ENCODE measurements at places on chromosomes 5 and 9. TPM values are rescaled to one million over a fixed set of nuclear protein-coding genes. Genes with fewer than 3 reads are reported as not detected.

Gene SLC38A9
- total RNA-seq, result 26.2 TPM

Gene OTP
- total RNA-seq, result not detected

Gene RBM22
- total RNA-seq, result 38.3 TPM

Gene F2RL2
- total RNA-seq, result 0.28 TPM

Gene SPZ1
- not detected for total RNA-seq

Gene COL15A1
- 20.7 TPM for total RNA-seq

Gene FOXD4L4
- total RNA-seq, result not detected

Gene ADAMTSL2
- 4.7 TPM for total RNA-seq

Gene PDE6A
- total RNA-seq, result not detected

Gene COL27A1
- total RNA-seq, result 10.0 TPM

Gene IFNB1
- not detected for total RNA-seq

Gene LURAP1L
- total RNA-seq, result 15.3 TPM

Gene PAEP
- total RNA-seq, result not detected

Gene IRGM
- 1.1 TPM for total RNA-seq

Gene SLC4A9
- total RNA-seq, result 0.74 TPM

Gene FBP1
- total RNA-seq, result 9.8 TPM

GRCh38 chr5:158461240-158461854 lies 602.4 kb upstream of the CLINT1 start:
- DNase-seq, result no peak

DNA sequence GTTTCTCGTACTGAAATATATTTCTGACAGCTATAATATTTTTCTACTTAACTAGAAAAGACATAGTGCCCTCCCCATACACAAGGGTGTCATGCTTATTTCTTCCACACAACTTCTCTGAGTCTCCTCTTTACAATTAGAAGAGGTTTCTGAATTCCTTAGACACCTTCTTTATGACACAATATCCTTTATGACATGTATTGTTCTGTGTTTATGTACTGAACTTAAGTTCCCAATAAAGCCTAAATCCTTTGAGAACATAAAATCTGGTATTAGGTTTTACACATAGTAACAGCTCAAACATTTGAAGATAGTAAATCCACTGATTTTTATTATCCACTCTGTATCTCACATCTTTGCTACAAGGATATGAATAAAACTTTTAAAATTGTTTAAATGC lies 32.5 kb downstream of the GRAMD2B start:
- DNase-seq, result no peak

- DNase-seq, result peak; percentile 42
Observed at GRCh38 chr9:96686638-96687335, 31.7 kb upstream of the PRXL2C start.

DNA sequence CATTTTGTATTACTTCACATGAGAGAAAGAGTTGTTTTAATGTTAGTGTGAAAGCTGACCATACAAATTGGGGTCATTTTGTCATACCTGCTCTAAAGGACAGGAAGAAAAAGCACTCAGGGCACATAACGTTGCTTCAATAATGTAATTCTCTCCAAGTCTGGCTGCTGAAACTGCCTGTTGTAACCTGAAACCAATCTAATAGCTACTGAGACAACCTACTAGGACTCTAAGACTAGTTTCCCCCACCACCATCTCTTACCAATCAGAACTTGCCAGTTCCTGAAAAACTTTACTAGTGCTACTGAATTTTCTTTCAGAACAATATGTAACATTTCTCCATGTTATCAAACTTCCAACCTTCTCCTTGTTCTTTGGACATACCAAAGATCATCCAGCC lies 374.7 kb downstream of the PTPRD start:
- DNase-seq, result no peak

DNA sequence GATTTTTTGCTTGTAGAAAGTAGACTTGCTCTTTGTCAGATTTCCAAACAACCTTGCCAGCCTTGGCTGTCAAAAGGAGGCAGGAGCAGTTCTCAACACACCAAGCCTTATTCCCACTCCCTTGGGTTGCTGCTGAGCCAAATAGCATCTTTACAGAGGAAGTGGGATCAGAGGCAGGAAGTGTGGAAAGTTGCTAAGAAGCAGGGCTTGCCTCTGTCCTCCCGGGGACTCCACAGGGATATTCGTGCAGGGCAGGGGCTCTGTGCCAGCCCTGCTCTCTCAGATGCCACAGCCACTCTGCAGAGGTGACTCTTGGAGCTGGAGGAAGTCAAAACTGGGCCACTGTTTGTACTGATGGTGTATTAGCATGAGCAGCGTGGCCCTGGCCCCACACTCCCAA lies 24.3 kb downstream of the PTPDC1 start:
- DNase-seq, result no peak

DNA sequence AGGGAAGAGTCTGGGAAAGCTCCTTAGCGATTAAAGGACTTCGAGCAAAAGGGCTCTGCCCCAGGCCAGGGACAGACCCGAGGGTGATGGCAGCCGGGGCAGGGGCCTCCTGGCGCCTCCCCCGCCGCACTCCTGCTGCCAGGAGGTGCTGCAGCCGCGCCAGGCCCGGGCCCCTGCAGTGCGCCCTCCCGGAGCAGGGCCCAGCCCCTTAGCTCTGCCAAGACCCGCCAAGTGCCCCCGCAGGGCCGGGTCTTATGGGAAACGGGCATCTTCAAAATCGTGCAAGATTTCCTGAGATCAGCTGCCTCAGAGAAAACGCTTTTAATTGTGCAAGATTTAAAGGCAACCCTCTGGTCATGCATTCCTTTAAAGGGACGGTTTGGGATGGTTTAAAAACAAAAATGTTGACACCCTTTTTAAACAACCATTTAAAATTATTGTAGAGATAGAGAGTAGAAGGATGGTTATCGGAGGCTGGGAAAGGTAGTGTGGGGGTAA lies 52.4 kb downstream of the CDC14B start:
- no peak for DNase-seq

DNA sequence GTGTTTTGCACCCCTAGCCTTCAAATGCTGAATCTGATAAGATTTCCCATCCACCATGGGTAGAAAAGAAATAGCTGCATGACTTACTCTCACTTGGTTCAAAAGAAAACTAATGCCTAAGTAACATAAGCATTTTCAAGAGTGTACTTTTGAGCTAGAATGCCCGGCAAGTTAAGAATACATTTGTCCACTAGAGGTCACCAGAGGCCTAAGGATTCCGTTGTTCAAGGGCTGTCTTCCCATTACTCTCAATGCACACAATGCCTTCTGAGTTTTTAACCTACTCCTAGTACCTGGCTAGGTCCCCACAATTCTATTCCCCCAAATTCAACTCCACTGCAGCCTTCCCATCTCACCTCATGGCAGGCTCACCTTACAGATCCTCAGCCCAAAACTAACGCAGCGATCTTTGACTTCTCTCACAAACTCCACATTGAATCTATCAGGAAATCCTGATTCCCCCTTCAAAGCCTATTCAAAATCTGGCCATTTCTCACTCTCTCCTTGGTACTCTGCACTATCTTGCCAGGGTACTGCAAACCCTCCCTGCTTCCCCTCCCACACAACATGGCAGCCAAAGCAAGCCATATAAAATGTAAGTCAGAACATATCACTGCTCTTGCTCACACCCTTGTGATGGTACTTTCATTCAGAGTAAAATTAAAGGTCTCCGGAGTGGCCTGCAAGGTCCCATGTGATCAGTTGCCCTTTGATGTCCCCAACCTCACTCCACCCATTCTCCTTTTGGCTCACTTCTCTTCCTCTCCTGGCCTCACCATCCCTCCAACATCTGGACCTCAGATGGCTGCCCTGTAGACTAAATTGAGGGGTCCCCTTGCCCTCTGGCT lies 13.4 kb downstream of the OXCT1 start:
- no peak for DNase-seq

GRCh38 chr5:121949885-121950284 lies 11.9 kb upstream of the SRFBP1 start:
- no peak for DNase-seq

DNA sequence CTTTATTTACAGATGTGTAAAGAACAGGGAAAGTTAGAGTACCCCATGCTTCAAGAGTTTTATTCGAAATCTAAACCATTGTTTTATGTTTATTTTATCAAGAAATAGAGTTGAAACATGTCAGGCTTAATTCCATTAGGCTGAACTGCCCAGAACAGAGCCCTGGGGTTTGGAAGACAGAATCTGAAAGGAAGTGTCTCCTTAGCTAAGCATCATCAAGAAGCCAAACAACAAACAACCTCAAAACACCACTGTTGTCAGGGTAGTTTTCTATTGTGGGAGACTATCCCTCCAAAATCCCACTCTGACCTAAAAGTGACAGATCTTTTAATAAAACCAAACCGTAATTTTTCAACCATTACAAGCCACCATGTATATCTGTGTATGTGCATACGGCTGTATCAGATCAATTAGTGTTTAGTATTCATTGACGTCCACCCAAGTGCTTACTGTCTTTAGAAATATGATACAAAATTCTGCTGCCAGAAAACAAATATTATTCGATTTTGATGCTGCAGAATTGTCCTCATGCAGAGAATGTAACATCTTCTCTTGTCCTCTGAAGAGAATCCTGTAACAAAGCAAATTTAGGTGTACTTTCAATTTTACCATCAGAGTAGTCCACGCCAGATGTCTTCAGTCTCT lies 271.9 kb upstream of the TMEM161B start:
- no peak for DNase-seq

DNA sequence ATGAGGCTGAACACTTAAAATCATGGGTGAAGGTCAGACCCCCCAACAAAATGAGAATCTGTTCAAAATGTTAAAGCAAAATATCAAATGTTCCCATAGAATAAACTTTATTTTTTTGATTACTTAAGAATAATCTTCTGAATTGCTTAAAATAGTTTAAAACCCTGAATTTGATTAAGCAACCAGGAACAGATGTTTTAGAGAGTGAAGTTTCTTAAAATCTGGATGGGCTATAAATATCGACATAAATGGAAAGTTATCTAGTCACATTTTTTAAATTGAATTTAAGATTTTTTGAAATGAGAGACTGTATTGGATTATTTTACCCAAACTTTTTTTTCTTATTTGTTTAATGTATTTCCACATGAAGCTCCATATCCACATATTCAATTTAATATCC lies 98.5 kb downstream of the ADAMTS12 start:
- no peak for DNase-seq

GRCh38 chr9:16834817-16835216 lies 35.7 kb downstream of the BNC2 start:
- no peak for DNase-seq

- DNase-seq, result no peak
Observed at GRCh38 chr9:94699715-94700373, 26.7 kb upstream of the AOPEP start.

DNA sequence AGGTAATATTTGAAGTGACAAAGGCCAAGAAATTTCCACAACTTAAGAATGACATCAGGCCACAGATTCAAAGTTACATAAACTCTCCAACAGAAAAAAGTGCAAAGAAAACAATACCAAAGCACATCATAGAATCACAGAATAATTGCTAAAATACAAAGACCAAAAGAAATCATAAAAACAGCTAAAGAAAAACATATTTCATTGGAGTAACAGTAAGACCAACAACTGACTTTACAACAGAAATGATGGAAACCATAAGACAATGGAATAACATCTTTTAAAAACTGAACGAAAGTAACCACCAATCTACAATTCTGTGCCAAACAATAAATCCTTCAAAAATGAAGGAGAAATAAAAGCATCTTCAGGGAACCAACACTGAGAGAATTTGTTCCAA lies 38.3 kb downstream of the ZDHHC21 start:
- DNase-seq, result no peak

DNA sequence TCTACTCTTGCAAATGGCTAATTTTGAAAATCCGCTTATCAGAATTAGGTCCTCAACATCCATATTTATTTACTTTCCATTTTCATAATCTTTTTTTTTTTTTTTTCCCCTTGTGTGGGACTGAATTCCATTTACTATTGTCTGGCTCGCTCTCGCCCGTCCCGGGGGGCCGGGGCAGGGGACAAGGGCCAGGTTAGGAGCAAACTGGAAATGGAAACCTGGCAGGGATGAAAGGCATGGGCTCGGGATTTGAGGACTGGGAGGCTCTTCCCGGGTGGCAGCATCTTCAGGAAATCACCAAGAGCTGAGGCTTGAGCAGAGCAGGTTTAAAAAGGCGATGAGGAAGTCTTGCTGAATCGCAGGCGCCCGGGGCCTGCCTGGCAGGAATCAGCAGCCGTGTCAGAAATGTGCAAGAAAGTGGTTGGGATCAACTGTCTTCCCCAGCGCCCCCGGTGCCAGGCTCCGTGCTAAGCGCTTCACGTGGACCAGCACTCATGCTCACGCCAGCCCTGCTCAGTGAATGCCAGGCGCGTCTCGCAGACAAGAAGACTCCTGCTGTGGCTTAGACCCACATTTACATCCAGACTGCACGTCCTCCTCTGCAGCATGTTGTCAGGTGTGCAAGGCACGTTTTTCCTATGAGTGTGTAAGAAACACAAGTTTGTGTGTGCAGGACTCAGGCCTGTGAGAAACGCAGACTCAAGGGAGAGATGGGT lies 66.3 kb upstream of the UNC5A start:
- no peak for DNase-seq

- DNase-seq, result no peak
Observed at GRCh38 chr9:106111039-106111730, 416.8 kb downstream of the TMEM38B start.

- DNase-seq, result no peak
Observed at GRCh38 chr9:117800389-117800788, 96.2 kb downstream of the TLR4 start.

DNA sequence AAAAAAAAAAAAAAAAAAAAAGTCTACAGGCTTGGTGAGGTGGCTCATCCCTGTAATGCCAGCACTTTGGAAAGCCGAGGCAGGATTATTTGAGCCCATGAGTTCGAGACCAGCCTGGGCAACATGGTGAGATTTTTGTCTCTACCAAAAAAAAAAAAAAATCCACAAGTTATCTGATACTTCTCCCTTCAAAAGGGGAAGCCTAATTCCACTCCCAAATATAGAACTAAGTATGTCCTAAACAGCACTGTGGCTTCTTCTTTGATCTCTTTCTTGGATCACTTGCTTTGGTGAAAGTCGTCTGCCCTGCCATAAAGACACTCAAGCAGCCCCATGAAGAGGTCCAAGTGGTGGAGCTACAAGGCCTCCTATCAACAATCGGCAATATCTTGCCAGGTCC lies 18.8 kb upstream of the STING1 start:
- no peak for DNase-seq

DNA sequence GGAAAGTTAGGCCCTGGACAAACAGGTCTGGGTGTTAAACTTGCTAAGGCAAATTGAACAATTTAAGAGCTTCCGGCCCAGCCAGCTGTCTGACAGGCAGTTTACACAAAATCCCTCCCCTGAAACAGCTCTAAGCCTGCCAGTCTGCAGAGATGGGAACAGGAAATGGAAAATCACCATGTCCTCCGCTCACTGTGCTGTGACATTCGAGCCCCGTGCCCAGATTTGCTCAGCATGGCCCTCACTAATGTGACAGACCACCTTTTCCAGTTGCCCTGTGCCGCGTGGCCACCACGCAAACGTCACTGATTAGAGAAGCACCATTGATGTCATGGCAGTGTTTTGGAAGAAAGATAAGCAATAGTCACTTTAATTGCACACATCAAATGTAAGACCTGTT lies 41.0 kb downstream of the CCNJL start:
- DNase-seq, result no peak

- DNase-seq, result no peak
Observed at GRCh38 chr5:35668794-35669193, 51.1 kb downstream of the SPEF2 start.
